ENCODE measurements at places on chromosomes 4 and X.

- DNase-seq: no peak
Measured at GRCh38 chrX:16874458-16875095, 4.4 kb upstream of the RBBP7 start.

GRCh38 chr4:139534287-139534950 is 21.6 kb downstream of the SETD7 start:
- no peak for DNase-seq

GRCh38 chr4:173317004-173317403 is 17.2 kb downstream of the HMGB2 start:
- no peak for DNase-seq

GRCh38 chrX:129694805-129695204 is 40.0 kb upstream of the APLN start:
- no peak for DNase-seq

DNA sequence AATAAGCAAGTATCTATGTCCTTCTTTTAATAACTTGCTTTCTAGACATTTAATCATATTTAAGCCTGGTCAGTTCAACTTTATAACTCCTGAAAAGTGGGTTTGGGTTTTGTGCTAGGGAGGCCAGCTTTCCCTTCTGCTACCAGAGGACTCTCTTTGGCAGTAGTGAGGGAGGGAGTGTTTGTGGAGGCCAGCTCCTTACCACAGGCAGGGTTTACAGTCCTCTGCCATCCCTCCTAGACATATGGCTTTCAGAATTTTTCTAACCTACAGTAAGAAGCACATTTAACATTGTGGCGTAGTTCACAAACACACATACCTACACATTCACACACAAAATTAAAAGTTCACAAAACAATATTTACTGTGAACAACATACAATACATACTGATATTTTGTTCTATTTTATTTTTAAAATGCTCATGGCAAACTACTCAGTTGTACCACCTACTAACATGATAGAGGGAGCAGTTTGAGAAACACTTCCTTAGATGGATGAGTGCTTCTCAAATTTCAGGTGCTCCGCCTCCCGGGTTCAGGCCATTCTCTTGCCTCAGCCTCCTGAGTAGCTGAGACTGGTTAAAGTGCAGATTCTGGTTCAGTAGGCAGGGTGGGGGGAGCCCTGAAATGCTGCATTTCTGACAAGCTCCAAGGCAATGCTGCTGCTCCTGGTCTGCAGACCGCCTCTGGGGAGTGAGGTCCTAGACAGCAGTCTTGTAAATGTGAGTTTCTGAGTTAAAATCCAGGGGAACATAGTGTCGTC is 86.7 kb downstream of the PTTG2 start:
- no peak for DNase-seq

- DNase-seq: no peak
Measured at GRCh38 chr4:147843162-147843561, 111.3 kb downstream of the ARHGAP10 start.

GRCh38 chr4:173005912-173006633 is 162.5 kb upstream of the GALNT7 start:
- DNase-seq: no peak

- no peak for DNase-seq
Measured at GRCh38 chr4:37988670-37989069, 28.5 kb downstream of the PTTG2 start.

DNA sequence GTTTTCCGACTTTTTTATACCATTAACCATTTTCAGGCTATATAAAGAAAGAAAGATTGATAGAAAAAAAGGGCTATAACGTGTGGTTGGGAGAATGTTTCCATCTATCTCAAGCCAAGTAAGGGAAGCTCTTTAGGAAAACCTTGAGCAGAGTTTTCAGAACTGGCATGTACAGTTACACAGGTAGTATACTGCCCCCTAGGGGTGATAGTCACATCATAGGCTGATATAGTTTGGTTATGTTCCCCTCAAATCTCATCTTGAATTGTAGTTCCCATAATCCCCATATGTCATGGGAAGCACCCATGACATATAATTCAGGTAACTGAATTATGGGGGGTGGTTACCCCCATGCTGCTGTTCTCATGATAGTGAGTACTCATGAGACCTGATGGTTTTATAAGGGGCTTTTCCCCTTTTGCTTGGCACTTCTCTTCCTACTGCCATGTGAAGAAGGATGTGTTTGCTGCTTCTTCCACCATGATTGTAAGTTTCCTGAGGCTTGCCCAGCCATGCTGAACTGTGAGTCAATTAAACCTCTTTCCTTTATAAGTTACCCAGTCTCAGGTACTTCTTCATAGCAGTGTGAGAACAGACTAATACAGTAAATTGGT is 186.8 kb downstream of the TMA16 start:
- no peak for DNase-seq

GRCh38 chr4:165461159-165461821 is 82.5 kb downstream of the CPE start:
- no peak for DNase-seq

- DNase-seq: no peak
Measured at GRCh38 chr4:73606465-73606974, 13.7 kb downstream of the RASSF6 start.

- no peak for DNase-seq
Measured at GRCh38 chr4:102174719-102175189, 170.5 kb downstream of the SLC39A8 start.

- DNase-seq: no peak
Measured at GRCh38 chr4:76386566-76387305, 34.2 kb downstream of the CCDC158 start.
